GM06990 (cell line): ENCODE measurements at places on chromosomes 13 and 19.

DNA sequence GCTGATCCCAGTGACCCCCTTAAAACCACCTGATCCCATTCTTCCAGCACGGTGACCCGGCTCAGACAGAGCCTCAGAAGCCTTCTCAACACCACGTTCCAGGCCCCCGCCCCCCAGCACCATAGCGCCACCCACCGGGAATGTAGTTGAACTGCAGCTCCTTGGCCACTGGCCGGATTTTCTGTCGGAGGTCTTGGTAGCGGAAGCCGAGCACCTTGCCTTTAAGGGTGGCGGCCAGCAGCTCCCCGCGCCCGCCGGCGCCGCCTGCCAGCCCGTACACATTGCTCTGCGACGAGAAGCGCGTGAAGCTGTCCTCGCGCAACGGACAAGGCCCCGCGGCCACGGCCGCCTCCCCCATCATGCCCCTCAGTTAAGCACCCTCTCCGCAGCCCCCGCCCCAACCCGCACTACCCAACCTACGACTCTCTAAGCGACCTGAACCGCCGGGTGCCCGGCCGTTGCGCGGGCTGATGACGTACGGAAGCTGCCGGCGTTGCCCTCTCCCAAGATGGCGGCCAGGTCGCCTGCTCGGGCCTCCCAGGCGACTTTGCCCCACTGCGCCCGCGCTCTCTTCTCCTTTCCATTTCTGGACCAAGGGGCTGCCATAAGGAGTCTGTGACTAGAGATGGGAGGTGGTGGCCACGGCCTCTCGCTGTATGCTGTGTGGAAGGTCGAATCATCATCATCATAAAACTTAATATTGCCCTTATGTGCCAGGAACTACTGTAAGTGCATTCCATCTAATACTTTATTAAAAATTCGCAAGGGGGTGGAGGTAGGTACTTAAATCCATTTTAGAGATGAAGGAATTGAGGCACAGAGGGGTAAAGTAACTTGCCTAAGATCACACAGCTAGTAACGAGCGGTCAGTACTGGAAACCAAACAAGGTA, at the start of gene KPTN:
KPTN (minus strand) TSS at position 420 of the 891 bp plus-strand sequence; CDS start at position 361, 59 bp downstream.
- peak; percentile 94 for DNase-seq

DNA sequence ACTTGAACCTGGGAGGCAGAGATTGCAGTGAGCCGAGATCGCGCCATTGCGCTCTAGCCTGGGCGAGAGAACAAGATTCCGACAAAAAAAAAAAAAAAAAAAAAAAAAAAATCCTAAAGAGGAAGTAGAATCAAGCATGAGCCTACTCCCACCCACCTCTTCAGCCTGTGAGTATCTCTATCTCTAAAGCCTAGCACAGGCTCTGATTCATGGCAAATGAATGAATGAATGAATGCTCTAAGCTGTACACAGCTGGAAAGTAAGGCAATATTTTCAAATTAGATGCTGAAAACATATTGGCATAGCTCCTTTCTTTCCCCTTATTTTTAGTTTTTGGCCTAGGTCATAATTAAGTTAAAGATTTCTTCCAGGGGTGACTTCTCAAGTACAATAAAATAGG, 35.7 kb upstream of the FAM216B start:
- no peak for DNase-seq

- DNase-seq: no peak
These were observed 29.7 kb upstream of the ENOX1 start for GRCh38 chr13:43816401-43816889.

DNA sequence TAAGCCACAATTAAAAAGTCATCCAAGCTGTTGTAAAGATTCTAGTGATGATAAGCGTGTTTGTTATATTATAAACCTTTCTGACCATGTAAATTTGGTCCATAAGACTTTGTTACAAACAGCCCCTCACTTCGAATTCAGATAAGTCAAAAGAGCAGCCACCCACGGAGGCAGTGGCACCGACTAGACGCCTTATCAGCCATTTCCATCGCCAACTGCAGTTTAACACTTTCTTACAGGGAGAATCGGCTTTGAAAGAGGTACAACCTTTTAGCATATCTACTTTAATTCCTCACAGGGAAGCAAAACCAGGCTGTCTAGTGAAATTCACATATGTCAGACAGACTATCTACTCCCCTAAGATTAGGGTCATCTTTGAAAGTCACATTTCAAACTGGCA, 47.5 kb downstream of the SOX21 start:
- DNase-seq: no peak

DNA sequence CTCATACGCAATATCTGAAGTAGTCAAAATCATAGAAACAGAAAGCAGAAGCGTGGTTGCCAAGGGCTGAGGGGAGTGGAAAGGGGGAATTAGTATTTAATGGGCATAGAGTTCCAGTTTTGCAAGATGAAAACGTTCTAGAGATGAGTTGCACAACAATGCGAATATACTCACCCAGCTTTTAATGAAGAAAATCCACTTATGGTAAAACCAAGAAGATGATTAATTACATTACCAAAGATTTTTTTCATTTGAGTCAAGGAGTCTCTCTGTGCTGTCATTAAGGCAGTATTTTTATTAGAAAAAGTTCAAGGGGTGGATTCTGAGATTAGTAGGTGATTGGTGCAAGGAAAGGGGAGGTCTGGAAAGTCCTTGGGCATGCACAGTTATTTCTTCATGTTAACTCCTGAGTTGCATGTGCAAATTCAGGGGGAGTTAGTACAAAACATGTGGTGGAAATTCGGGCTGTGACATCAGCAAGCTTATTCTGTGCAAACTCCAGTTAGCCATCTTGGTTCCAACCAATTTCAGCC, 6.9 kb upstream of the CBY2 start:
- DNase-seq: peak; percentile 69

DNA sequence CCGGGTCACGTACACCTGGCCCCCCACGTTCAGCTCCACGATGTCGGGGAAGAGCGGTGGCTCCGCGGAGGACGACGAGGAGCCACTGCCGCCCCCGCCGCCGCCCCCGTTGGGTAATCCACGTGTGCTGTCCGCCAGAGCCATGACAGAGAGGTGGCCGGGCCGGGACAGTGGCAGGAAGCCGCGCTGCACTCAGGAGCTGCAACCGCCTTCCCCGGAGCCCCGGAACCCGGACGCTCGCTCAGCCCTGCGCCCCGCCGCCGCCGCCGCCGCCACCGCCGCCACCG, 257 bp downstream of the KCTD12 start:
- DNase-seq: no peak

- no peak for DNase-seq
These were observed 103.9 kb upstream of the UBL3 start for GRCh38 chr13:29954082-29955028.

DNA sequence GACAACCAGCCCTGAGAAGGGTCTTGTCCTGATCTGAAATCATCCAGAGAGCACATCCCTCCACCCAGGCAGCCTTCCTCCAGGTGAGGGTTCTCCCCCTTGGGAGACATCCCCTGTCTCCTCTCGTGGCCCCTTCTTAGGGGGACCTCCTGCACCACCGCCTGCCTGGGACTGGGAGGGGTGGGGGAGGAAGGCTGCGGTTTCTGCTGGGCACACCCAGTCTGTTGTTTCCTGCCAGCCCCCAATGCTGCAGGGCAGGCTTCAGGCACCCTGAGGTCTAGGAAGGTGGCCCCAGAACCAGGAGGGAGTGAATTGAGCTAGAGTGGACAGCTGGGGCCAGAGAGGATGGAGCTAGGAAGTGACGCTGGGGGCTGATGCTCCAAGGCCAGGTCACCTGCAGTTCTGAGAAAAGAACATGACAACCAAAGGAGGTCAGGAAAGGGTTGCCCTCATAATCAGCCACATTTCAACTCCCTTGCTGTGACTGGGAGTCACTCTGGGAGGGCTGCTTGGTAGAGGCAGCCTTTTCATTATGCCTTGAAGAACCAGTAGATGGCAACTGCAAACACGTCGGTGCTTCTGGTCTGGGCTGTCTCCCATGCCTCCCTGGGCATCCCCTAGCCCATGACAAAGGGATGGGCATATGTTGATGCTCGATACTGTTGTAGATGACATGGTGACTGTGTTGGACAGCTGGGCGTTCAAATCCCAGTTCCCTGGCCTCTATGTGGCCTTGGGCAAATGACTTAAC, 1.4 kb downstream of the ARHGEF18 start:
- DNase-seq: peak; percentile 75

DNA sequence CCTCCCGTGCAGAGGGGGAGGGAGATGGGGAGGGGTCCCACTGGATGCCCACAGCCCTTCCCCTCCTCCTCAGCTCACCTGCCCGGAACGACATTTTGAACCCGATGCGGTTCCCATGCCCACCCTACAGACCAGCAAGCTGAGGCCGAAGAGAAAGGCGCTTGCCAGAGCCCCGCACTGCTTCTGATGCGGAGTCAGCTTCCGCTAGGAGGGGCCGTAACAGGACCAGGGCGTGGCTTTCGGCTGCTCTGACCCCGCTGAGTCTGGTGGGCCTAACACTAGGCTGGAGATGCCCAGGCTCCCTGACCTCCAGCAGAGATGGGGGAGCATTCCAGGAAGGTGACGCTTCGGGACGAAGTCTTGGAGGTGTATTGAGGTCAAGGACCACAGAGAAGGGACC, 6.7 kb downstream of the ONECUT3 start:
- no peak for DNase-seq
